ENCODE measurements at places on chromosomes 7 and 10.
A peak's percentile ranks its signal among the peaks of the same experiment; 100 is the strongest.

DNA sequence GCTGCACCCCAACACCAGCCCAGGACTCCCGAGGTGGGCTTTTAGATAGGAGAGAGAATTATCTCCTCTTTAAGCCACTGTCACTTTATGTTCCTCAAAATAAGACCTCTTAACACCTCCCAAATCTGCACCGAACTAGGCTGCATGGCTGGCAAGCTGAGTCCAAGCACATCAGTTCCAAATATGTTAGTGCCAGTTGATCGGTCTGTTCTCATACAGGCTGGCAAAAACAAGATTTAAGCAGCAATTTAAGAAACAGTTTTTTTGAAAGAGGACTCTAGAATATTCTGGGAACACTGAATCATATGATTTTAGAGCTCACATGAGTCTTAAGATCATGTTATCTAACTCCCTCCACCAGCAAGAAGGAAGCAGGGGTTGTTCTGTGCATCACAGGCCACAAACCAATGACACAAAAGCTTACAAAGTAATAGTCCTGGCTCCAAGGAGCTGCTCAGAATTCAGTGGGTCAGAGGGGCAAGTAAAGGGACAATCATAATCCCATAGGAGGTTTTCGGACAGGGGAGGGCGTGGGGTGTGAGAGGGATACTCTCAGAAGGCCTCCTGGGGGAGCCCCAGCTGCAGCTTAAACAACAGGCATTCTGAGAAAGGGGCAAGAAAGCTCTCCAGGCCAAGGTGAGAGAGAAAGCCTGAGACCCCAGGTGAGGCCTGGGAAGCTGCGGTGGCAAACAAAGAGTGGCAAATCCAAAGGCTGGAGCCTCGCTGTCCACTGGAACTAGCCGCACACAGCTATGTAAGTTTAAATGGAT lies 7.1 kb downstream of the COBL start:
- H3K4me3 ChIP-seq, result no peak overlapping the region
- H3K36me3 ChIP-seq, result no peaks in the 10 kb centered on the region
- peaks cover 24% of the 10 kb centered on the region for H3K4me1 ChIP-seq

- H3K27ac ChIP-seq, result no peak overlapping the region
- H3K4me3 ChIP-seq, result no peak overlapping the region
- H3K27me3 ChIP-seq, result no peaks in the 10 kb centered on the region
These were observed 51.6 kb upstream of the MACC1 start for GRCh38 chr7:20268824-20269223.

GRCh38 chr7:22561895-22562593 lies 62.1 kb upstream of the STEAP1B start:
- H3K36me3 ChIP-seq, result no peaks in the 10 kb centered on the region
- DNase-seq, result no peak
- no peak overlapping the region for H3K27ac ChIP-seq
- H3K27me3 ChIP-seq, result no peaks in the 10 kb centered on the region
- H3K4me3 ChIP-seq, result no peak overlapping the region
- H3K4me1 ChIP-seq, result peaks cover 58% of the 10 kb centered on the region

DNA sequence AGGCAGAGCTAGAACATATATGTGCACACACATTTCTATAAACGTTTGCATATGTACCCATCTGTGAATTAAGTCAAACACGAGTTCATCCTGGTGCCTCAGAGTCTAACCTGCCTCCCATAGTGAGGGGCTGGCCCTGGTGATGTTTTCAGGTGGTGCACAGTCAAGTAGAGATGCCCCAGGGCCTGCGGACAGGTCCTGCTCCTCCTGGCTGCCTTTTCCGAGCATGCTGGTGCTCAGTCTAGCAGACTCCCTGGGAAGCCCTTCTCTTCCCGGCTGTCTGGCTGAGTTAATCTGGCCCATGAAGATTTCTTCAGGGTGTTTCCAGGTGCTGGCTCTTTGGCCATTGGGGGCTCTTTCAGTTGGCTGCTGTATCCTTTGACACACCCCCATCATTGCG lies 14.3 kb downstream of the ADCY1 start:
- H3K36me3 ChIP-seq, result no peaks in the 10 kb centered on the region
- H3K4me1 ChIP-seq, result no peaks in the 10 kb centered on the region
- no peak for DNase-seq
- no peaks in the 10 kb centered on the region for H3K27me3 ChIP-seq
- H3K4me3 ChIP-seq, result no peak overlapping the region

DNA sequence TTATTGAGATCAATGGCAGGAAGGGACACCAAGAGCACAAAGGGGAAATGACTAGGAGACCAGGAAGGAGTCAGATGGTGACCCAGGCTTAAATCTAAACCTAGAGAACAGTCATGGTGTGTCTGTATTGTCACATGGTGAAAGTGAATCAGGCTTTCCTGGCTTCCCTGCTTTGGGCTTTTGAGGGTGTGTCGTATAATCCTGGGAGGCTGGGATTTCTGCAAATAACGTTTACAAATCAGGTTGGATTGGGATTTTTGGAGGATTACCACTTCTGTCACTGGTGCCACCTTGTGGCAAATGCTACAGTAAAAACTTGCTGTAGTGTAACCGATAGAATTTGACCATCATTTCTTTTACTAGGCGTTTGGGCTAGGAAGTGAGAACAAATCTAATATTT lies 502.6 kb downstream of the NRG3 start:
- H3K36me3 ChIP-seq, result no peaks in the 10 kb centered on the region
- no peak overlapping the region for H3K27ac ChIP-seq
- H3K4me3 ChIP-seq, result no peak overlapping the region

- DNase-seq, result no peak
- no peak overlapping the region for H3K27ac ChIP-seq
- H3K27me3 ChIP-seq, result no peaks in the 10 kb centered on the region
- H3K36me3 ChIP-seq, result no peaks in the 10 kb centered on the region
- no peaks in the 10 kb centered on the region for H3K4me1 ChIP-seq
These were observed 13.2 kb upstream of the ZNF488 start for GRCh38 chr10:47397256-47397655.

GRCh38 chr7:102412548-102412947 lies 16.4 kb downstream of the PRKRIP1 start:
- peaks cover 88% of the 10 kb centered on the region for H3K36me3 ChIP-seq
- no peak overlapping the region for H3K27ac ChIP-seq
- DNase-seq, result no peak
- no peaks in the 10 kb centered on the region for H3K27me3 ChIP-seq

GRCh38 chr10:493391-494148 lies 195.9 kb downstream of the DIP2C start:
- H3K27me3 ChIP-seq, result no peaks in the 10 kb centered on the region
- DNase-seq, result peak; percentile 55
- no peak overlapping the region for H3K4me3 ChIP-seq
- H3K27ac ChIP-seq, result no peak overlapping the region
- H3K4me1 ChIP-seq, result no peaks in the 10 kb centered on the region

DNA sequence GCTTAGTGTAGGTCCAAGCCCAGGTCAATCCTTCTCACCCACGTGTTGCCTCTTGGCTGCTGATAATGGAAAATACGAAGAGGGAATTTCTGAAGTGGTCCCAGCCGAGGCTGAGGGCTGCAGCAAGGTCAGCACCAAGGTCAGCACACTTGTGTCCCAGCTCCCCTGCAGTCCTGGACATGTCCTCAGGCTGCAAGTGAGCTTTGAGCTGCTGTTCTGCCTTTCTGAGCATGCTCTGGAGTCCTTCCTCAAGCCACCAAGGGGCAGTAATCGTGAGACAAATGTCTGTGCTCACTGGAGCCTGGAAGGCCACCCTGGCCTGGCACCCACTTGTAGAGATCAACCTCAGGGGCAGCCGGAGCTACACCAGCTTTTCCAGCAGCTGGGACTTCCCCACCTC lies 28.3 kb downstream of the DRGX start:
- H3K27me3 ChIP-seq, result no peaks in the 10 kb centered on the region
- no peak overlapping the region for H3K27ac ChIP-seq
- no peak for DNase-seq
- H3K4me3 ChIP-seq, result no peak overlapping the region
- H3K36me3 ChIP-seq, result no peaks in the 10 kb centered on the region

GRCh38 chr10:48411510-48411909 lies 105.0 kb downstream of the MAPK8 start:
- no peak for DNase-seq
- no peak overlapping the region for H3K27ac ChIP-seq
- H3K4me3 ChIP-seq, result no peak overlapping the region
- peaks cover 28% of the 10 kb centered on the region for H3K36me3 ChIP-seq

DNA sequence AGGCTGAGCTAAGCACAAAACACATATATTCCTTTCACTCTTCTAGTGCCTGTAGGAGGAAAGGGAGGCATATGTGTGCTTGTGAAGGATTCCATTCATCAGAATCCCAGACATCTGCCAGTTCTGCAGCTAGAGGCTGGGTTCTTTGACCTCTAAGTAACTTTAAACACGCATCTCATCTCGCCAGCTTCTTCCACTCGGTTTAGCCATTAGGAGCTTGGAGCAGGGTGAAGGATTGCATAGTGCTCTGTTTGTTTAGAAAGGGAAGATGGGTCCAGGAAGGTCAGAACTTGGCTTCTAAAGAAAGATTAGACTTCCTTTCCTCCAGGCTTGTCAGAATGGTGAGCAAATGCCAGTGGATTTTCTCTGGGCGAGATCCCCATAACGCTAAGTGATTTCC lies 43.6 kb downstream of the HK1 start:
- no peaks in the 10 kb centered on the region for H3K36me3 ChIP-seq
- no peak for DNase-seq
- H3K4me1 ChIP-seq, result peaks cover 40% of the 10 kb centered on the region
- H3K27ac ChIP-seq, result no peak overlapping the region

- H3K27me3 ChIP-seq, result peaks cover 34% of the 10 kb centered on the region
- peaks cover 4% of the 10 kb centered on the region for H3K4me1 ChIP-seq
- no peak overlapping the region for H3K27ac ChIP-seq
- H3K36me3 ChIP-seq, result no peaks in the 10 kb centered on the region
- DNase-seq, result no peak
These were observed 3.4 kb upstream of the MINDY3 start for GRCh38 chr10:15863733-15864132.

DNA sequence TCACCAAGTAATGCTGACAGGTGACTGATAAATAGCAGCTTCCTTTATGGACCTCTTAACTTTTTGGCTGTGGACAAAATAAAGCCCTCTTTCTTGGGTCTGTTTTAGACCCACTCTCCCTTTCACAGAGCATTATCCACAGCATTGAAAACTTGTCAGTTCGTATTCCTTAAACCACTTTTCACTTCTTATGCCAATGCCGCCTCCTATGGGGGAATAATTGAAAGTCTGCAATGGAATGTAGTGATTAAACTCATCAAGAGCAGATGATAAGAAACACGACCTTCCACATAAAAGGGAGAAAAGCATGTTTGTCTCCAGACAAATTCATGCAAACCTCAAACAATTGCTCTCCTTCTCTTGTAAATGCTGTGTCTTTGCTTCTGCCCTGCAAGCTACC lies 153.4 kb downstream of the SORCS1 start:
- no peak for DNase-seq
- no peaks in the 10 kb centered on the region for H3K4me1 ChIP-seq
- no peaks in the 10 kb centered on the region for H3K27me3 ChIP-seq
- no peaks in the 10 kb centered on the region for H3K36me3 ChIP-seq

- no peaks in the 10 kb centered on the region for H3K36me3 ChIP-seq
- peak overlapping the region; percentile 64 for H3K4me3 ChIP-seq
- H3K27me3 ChIP-seq, result peaks cover 72% of the 10 kb centered on the region
These were observed 3.2 kb downstream of the MKX start for GRCh38 chr10:27742195-27743011.

DNA sequence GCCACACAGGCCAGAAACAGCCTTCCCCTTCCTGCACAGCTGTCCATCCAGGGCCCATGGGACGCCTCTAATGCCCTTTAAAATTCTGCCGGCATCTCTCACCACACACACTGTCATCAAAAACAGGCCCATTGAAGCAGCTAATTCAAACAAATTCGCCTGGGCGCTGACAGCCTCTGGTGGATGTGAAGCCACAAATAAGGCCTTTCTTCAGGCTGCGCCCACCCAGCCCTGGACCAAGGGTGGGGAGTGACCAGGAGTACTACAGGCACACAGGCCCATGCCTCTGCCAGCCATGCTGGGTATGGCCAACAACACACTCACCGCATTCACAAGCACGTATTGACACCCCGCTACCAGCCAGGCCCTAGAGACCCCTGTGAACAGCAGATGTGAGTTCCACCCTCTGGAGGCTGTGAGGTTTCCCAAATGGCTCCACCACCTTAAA lies 54.6 kb downstream of the SLIT1 start:
- no peak for DNase-seq
- H3K27ac ChIP-seq, result no peak overlapping the region
- H3K4me3 ChIP-seq, result no peak overlapping the region
- no peaks in the 10 kb centered on the region for H3K4me1 ChIP-seq
- no peaks in the 10 kb centered on the region for H3K36me3 ChIP-seq

GRCh38 chr10:89789188-89789877 lies 87.9 kb downstream of the KIF20B start:
- H3K27me3 ChIP-seq, result no peaks in the 10 kb centered on the region
- H3K27ac ChIP-seq, result no peak overlapping the region
- no peaks in the 10 kb centered on the region for H3K4me1 ChIP-seq
- DNase-seq, result no peak
- no peak overlapping the region for H3K4me3 ChIP-seq

GRCh38 chr10:125698481-125698998 lies 15.6 kb upstream of the TEX36 start:
- no peak for DNase-seq
- H3K4me1 ChIP-seq, result no peaks in the 10 kb centered on the region
- H3K4me3 ChIP-seq, result no peak overlapping the region

- H3K36me3 ChIP-seq, result no peaks in the 10 kb centered on the region
- DNase-seq, result no peak
- H3K27me3 ChIP-seq, result no peaks in the 10 kb centered on the region
These were observed 1.7 kb downstream of the AKR1C4 start for GRCh38 chr10:5198386-5198785.

DNA sequence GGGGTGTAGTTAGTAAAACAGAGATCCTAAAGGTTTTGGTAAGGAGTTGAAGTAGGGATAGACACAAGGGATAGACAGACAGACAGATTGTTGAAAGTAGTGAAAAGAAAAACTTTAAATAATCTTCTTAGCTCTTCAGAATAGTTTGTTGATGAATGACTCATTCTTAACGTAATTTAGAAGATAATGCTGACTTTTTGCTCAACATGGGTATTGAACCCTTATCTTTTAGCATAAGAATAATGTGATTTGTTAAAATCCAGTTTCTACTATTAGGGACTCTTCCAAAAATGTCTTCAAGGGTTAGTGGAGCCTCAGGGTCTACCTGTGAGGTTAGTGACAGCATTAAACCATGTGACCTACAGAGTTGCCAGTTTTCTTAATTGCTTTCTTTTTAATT lies 411.2 kb downstream of the ETV1 start:
- H3K4me1 ChIP-seq, result no peaks in the 10 kb centered on the region
- H3K27me3 ChIP-seq, result no peaks in the 10 kb centered on the region
- no peak overlapping the region for H3K27ac ChIP-seq
- H3K4me3 ChIP-seq, result no peak overlapping the region

Measured in upper lobe of right lung (tissue), 1 donor.